ENCODE measurements at places on chromosomes 2 and 18.

DNA sequence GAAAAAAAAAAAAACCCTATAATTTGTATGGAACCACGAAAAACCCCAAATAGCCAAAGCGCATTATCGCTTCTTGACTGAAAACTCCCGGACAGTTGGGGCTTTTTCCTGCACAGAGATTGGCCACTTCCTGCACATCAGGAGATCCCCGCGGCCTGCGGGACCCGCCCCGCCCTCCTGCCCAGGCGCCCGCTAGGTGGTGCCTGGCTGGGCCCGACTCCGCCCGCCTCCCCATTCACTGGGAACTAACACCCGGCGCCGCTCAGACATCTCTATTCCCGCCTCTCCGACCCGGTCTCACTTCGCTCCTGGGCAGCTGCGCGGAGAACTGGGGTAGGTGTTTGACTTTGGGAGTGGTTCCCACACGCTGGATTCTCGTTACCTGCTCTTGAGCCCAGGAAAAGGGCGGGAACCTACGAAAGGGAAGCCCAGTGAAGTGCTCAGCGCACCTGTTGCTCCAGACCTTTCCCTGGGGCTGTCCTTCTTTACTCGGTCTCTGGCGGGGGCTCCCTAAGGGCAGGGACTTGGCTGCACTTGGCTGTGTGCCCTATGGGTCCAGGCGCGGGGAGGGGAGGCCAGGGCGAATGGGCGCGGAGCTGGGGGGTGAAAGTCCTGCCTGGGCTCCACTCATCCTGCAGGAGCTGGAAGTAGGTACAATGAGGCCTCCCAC, at the start of gene HMSD:
TSS of gene HMSD (plus strand) at position 234 of the 670 bp plus-strand sequence. CDS start 4,155 bp downstream, outside the sequence.
- ATAC-seq: peak; percentile 75

DNA sequence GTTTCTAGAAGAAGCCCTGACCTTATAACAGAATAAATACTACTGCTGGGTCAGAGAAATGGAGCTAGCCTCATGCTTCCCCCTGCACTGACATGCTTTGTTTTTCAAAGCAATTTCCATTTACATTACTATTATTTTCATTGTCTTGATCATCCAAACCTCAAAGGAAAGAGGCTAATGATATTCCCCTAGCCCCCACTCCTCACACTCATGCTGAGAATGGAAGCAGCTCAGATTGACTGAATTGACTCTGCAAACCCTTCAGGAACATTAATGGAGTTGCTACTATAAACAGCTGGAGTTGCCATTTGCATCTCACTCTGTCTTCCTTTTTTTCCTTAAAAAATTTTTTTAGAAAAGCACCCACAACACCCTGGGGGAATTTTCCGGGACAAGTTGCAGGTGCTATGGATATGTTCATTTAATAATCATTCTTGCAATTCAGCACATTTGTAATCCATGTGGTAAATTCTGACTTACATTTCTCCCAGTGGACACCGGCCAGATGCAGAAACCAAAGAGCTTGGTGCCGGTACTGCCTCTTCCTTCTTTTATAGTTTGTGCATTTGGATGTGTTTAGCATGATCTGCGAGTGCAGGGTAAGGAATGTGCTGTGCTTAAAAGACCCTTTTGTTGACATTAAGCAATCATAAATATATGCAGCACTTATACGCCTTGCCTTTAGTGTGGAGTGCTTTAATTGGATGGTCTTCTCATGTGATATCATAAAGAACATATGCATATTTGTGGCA, 103.3 kb upstream of the OSR1 start:
- ATAC-seq: no peak

GRCh38 chr2:25036221-25036559, 5.7 kb upstream of the EFR3B start:
- ATAC-seq: no peak

DNA sequence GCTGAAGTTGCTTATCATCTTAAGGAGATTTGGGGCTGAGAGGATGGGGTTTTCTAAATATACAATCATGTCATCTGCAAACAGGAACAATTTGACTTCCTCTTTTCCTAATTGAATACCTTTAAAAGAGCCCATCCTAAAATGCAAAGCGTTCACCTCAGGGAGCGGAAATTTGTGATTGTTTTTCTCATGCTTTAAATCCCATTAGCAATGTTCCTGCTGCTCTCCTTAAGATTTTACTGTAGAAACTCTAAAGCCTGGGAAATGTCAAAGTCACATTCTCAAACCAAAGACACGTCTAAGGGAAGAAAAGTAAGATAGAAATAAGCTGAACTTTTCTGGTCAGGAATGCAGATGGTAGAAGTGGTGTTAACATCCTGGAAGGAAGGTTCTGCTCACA, 285.8 kb upstream of the MAP2 start:
- no peak for ATAC-seq

DNA sequence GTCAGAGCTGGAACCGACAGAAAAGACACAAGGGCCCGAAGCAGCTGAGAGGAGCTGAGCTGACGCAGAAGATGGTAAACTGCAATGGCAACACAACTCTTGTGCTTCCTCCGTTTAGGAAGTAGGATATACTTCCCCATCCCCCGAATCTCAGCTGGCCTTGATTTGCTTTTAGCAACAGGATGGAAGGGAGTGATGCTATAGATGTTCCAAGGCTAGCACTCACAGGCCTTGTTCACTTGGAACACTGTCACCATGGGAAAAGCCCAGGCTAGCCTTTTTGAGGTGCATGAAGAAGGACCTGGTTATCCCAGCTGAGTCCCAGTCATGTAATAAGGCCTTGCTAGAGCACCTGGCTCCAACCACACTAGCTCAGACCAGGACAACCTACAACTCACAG, 26.0 kb downstream of the STAT1 start:
- no peak for ATAC-seq

DNA sequence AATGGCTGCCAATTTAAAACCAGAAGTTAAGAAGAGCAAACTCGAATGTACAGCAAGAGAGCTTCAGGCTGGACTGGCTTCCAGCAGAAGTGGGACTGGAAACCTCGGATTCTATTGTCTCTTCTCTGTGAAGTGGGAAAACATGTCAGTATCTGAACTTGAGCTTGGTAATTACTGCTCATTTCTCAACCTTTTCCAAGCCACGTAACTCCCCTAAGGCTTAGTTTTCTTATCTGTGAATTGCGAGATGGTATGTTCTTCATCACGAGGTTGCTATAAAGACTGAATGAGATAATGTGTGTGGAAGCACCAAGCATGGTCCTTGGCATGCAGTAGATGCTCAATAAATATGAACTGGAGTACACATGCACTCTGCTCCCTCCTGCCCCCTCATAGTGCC, 259.4 kb upstream of the SPRED2 start:
- no peak for ATAC-seq

DNA sequence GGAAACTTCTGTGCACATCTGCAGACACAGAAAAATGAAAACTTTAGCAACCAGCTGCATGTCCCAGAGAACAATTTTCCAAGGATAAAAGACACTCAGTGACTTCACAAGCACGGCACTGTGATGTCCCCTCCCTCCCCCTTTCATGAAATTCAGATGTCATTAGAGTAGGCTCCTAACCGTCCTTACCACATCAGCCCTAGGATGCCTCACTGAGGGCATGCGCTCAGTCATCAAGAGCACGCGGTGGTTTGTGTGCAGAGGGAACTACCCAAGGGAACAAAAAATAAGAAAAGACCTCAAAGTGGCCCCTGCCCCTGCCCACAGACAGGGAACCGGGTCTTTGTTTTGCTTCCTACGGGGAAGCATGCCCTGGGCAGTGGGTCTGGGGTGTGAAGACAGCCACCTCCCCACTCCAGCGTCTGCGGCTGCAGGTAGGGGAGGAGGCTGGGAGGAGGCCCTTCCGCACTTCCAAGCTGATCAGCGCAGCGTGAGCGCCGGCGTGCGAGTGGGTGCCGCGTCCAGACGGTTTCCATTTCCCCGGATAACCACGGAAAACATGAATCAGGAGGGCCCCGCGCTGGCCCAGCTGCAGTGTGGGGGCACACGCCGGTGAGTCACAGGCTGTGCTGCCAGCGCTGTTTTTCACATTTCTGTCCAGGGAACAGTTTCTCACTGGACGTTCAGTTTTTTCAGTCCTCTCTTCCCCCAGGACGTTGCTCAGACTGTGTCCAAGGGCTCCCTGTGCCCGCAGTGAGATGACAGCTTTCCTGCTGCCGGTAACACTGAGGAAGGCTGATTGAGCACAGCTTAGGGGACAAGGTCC, 70.6 kb downstream of the COPS8 start:
- peak; percentile 76 for ATAC-seq

Measured in SK-N-SH treated with all-trans-retinoic acid at 6 μM for 48 hours (cell line).